Stimulated activated naive CD8-positive, alpha-beta T cell treated with anti-CD3 and anti-CD28 coated beads, Interleukin-15, Interleukin-2, amounts not matched to agents 100 U/mL and 50 U/mL, for 24 hours (primary cell): ENCODE measurements at places on chromosomes 4 and X.
A peak's percentile ranks its signal among the peaks of the same experiment; 100 is the strongest.

DNA sequence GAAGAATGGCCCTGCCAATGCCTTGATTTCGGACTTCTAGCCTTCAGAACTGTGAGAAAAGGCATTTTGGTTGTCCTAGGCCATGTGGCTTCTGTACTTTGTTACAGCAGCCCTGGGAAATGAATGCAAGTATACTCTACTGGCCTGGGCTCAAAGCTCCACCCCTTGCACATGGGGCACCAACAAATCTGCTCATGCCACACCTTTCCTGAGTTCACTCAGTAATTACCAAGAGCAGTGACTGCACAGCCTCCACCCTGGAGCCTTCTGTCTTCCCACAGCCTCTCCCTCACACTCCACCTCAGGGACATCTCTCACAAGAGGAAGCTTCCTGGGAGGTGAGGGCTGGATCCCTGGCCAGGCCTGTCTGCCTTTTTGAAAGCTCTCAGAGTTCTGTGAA lies 29.1 kb upstream of the GAB1 start:
- no peak for DNase-seq

- DNase-seq = no peak
Observed at GRCh38 chrX:133999031-133999705, 13.8 kb upstream of the GPC3 start.

DNA sequence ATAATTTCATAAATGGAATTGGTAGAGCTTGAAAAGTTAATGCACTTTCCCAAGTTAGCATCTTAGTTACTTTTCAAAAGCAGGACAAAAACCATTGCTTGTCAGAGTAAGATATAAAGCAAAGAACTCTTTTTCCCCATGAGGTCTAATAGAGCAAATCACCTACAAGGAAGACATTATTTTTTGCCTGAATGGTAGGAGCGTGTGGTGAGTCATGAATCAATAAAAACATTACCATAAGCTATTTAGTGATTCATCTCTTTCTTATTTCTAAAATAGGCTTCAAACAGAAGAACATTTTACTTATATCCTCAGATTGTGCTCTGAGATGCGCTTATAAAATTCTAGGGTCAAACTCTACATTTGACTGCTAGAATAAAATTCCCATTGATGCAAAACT lies 109.4 kb upstream of the GPRIN3 start:
- DNase-seq = no peak

GRCh38 chr4:80787306-80787705 lies 243.2 kb upstream of the BMP3 start:
- DNase-seq = no peak

GRCh38 chr4:36325926-36326325 lies 44.5 kb downstream of the DTHD1 start:
- no peak for DNase-seq

- DNase-seq = no peak
Observed at GRCh38 chr4:134320048-134320447, 118.5 kb upstream of the PABPC4L start.

- DNase-seq = no peak
Observed at GRCh38 chrX:19630776-19631707, 115.7 kb upstream of the MAP3K15 start.

DNA sequence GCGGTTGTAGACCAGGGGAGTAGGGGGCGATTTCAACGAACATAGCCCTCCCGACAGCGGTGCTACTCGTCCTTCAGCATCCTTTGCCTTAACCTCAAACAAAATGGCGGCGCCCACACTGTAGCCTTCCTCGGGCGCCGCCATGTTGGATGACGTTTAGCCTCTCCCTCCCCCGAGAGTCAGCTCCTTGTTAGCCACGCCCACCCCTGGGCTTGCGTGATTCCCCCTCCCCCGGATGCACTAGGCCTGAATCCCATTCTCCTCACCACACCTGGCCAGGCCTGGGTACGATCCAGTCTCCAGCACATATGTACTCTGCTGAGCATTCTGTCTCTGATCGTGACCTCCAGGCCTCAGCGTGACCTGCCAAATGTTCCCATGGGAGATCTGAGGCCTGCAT lies 49.0 kb upstream of the ZNF157 start:
- no peak for DNase-seq

DNA sequence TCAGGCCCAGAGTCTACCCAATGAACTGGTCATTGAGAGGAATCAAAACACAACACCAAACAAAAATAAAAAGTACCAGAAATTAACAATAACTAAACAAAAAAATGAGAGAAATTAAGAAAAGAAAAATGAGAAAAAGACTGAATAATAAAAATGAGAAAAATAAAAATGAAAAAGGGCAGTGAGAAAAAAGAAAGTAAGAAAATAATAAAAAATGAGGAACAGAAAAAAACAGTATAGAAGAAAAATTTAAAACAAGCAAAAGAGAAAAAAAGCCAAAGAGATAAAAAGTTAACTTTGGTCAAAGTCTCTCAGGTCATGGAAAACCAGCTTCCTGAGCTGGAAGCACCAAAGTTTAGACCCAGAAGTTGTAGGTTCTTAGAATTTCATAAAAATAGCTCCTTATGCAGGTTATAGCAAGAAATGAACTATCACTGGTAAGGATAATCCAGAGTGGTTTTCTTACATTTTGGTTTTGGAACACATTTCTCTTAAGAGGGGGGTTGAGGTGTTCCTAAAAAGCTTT lies 51.0 kb upstream of the WDR17 start:
- DNase-seq = no peak

DNA sequence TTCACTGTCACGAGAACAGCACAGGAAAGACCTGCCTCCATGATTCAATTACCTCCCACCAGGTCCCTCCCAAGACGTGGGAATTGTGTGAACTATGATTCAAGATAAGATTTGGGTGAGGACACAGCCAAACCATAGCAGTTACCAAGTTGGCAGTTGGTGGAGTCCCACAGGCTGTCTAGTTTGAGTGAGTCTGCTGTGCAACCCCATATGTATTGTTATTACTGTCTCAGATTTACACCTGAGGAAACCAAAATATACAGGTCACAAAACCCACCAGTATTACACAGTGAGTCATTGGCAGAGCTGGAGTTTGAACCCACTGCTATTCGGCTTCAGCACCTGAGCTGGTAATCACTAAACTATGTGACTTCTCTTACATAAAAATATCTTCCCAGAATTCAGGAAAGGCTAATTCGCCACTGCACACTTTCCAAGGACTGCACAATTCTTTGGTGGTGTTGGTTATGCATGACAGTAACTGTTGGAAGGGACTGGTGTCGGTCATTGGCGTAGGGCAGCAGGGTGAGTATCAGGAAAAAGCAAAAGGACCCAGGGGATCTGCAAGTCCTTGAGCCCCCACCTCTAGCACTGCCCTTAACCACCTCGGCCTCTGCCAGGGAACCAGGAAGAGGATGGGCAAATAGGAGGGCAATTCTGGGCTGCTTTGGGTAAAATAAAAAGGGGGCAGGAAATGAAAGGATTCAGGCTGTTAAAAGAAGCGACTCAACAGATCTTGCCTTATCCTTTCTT lies 110.1 kb downstream of the USP46 start:
- DNase-seq = no peak

- peak; percentile 37 for DNase-seq
Observed at GRCh38 chr4:113760094-113760794, 1.3 kb downstream of the CAMK2D start.

DNA sequence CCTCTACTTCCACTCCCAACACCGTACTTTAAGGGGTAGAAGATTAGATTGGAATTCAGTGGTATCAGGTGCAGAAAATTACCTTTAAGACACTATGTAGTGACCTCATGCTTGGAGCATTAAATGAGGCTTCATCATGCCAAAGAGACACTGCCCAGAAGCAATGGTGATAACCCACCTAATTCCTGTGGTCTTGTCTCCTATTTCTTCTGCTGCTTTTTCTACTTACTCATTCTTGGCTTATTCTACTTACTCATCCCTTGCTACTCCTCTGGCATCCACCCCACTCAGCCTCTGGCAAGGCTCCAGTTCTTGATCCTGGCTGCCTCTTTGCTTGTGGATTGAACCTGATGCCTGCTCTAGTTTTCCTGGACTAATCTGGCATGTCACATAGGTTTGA lies 62.3 kb upstream of the ADAMTS3 start:
- no peak for DNase-seq

GRCh38 chr4:82371497-82371896 lies 2.3 kb downstream of the HNRNPD start:
- DNase-seq = no peak

GRCh38 chr4:36128689-36129088 lies 115.6 kb downstream of the ARAP2 start:
- DNase-seq = no peak

DNA sequence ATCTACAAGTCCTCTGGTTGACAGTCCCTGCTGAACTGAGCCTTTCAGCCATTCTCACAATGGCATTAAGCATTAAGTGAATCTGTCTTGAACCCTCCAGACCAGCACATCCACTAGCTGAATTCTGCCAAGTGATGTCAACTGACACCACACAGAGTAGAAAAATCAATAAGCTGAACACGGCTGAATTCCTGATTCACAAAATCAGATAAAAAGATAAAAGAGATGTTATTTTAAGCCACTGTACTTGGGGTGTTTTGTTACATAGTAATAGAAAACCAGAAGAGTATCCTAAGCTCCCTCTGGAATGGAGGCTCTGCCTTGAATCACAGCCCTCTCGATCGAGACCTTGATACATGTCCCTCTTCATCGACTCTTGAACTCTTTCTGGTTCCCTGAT lies 336.5 kb downstream of the DMD start:
- DNase-seq = no peak

DNA sequence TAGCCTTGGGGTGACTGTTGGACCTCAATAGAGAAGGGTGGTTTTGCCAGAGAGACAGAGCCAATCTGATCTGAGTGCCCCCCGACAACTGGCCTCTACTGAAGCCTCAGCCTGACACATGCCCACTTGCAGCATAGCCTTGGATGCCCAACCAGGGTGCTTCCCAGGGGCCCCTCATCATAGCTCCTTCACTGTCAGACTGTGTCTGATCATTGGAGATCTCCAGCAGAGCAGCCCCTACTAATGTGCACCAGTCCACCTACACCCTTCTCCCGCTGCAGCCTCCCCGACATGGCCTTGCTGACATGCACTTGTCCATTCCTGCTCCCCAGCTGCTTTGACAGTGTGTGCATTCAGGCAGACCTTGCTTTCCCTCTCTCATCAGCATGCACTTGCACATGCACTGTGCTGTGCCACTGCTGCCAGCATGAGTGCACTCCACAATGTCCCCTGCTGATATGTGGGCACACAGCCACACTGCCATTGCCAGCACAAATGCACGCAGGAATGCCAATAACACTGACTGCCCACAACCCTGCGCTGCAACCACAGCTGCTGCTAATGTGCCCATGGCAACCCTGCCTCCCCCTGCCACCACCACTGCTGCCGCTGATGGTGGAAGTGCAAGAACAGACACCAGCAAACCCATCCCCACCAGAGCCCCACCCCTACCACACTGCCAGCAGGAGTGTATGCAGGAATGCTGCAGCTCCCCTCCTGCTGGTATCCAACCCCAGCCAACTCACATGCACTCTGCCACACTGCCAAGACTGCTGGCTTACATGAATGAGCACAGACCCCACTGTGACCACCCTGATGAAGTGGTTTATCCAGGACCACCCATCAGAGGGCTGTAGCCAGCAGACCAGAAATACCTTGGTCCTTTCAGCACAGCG lies 68.1 kb upstream of the ZMAT1 start:
- DNase-seq = no peak

DNA sequence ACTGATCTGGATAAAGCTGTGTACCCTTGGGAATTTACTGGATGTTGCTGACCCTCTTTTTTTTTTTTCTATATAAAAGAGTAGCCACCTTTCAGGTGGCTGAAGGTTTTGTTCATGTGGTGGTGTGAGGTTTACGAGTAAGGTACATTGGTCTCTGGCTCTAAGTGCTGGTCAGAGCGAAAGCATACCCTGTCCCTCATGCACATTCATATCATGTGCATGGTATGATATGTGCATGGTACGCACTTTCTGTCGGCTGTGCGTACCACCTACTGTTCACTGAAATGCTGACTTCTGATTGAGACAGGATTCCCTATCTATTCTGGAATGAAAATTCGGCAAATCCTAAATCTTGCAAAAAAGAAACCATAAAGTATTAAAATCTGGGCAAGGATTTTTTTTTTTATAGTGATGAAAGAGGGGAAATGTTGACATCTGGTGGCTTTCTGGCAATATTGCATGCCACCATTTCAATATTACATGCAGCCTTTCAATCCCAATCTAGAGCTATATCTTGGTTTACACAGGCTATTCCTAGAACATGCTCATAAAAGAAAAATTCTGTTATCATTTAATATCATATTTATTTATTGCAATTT lies 32.8 kb downstream of the FAM149A start:
- no peak for DNase-seq

DNA sequence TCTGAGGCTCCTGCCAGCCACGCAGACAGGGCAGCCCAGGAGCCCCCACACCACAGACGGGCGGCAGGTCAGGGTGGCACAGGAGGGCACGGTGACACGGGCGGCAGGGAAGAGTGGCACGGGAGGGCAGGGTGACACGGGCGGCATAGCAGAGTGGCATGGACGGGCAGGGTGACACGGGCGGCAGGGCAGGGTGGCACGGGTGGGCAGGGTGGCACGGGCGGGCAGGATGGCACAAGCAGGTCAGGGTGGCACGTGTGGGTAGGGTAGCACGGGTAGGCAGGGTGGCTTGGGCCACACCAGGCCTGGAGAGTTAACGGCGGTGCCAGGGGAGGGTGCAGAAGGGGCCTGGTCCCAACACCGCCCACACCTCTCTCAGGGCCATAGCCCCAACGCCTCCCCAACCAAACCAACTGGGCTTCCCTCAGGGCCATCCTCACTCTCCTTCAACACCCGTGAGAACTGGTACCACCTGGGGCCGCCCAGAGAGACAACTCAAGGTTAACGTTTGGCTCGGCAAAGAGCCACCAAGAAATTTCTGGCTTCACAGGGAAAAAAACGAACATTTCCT lies 3.4 kb downstream of the CTBP1 start:
- DNase-seq = no peak

DNA sequence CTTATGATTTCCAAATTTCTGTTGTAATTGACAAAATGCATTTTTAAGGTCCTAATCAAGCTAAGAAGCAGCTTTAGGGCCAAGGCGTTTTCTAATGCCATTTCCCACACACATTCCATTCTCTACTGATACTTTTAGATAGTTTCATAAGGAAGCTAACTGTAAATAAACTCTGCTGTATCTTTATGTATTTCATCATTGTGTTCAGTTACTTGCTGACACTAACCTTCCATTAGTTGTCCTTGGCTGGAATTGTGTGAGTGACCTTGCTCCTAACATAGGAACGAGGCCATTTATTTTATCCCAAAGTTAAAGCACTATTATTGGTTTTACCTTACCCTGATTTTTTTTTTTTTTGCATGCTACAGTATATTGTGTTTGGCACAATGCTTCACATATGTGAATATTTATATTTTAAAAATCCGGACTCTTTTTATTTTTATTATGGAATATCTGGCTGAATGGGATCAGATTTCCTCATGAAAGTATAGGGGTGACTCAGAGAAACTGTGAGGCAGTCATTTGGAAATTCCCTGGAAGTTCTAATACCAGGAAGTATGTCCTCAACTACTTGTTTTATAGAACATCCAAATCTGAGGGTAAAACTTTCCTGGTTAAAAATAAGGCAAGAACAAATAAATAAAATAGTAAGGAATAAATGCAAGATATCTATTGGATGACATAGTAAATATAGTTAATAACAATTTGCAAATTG lies 62.7 kb upstream of the SORBS2 start:
- no peak for DNase-seq

- DNase-seq = no peak
Observed at GRCh38 chr4:124694306-124694705, 18.2 kb downstream of the ANKRD50 start.

- DNase-seq = no peak
Observed at GRCh38 chr4:105670684-105671083, 37.8 kb downstream of the INTS12 start.

- no peak for DNase-seq
Observed at GRCh38 chrX:47182106-47182700, 11.4 kb upstream of the UBA1 start.
